Hematopoietic multipotent progenitor cell treated with erythropoietin and hydrocortisone succinate and interleukin-3 and kit ligand, for 4 days (in vitro differentiated cells): ENCODE measurements at places on chromosomes 13 and 19.

GRCh38 chr13:22454586-22454985, 726.2 kb upstream of the SGCG start:
- DNase-seq, result no peak

- peak; percentile 94 for DNase-seq
Measured at GRCh38 chr19:51607920-51608562, 22.2 kb downstream of the SIGLEC5 start.

DNA sequence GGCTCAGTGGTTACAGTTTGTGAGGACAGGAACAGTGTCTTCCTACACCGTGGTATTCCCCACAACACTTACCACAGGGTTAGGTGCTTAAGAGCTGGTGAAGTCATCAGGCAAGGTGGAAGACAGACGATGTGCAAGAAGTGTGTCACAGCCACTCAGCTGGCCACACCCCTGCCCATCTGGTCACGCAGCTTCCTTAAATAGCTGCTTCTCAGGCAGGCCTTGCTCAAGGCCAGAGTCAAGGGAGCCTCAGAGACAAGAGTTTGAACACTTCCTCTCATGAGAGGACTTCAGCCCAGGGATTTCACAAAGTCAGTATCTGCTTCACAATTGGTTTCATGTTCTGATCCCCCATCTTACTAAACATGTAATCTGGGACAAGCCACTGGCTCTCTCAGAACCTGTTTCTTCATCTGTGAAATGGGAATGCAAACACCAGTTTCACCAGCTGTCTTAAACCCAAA, 80.3 kb upstream of the FRY start:
- peak; percentile 88 for DNase-seq

DNA sequence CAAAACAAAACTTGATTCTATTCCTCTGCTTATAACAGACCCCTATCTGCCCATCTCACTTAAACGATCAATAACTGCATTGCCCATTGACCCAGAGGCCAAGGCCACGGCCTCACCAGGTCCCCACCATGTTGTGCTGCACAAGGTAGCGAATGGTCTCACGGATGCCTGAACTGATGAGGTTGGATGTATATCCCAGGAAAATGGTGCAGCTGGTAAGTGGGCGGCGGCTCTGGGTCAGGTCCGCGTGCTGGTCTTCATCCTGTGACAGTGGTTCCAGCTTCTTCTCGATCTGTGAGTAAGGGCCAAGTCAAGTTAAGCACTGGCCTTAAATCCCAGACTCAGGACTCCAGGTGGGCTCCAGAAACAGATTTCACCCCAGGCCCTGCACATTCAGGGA, 1.6 kb downstream of the DHPS start:
- no peak for DNase-seq

DNA sequence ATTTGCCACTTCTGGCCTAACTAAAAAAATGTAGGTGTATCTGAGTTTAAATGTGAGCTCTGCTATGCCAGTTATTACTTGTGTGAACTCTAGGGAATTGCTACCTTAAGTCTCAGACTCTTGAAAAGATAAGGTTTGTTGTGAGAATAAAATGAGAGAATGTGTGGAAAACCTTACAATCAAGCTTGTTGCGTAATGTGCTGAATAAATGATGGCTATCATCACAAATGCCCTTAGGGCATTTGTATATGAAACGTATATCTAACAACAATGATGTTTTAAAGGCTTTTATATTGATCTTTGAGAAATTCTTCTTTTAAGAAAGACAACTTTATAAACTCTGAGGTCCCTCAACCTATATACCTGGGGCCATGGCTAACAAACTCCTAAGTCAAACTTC, 384.8 kb downstream of the ITGBL1 start:
- DNase-seq, result no peak

DNA sequence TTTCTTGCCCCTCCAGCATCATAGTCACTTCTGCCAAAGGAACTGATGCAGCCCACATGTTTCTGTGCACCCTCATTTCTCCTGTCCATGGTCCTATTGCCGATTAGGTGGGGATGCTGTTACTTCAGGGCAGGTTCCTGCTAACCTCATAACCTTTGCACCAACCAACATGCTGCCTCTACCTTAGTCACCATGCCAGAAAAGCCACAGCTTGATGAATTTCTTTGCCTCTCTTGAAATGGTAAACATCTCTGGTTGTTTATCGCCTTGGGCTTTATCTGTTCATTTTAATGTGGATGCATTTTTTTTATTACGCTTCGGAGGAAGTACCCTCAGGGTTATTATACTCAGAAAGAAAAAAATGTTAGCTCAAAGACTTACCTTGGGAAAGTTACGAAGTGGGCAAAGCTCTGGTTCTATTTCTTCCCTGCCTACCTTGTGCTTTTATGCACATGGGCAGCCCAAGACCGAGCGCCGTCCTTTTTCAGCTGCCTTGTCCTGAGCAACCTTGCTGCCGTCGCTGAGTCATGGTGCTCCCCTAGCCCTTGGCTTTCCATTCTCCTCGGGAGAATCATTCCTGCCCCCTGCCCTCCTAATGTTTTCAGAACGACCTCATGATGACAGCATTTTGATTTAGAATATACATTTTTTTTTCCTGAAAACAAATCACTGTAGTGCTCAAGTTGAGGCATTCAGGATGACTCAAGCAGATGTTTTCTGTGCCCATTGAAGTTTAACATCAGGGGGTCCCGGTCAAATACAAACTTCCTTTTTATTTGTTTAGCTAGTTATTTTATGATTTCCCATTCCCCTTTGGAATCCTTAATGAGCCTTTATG, 280.0 kb downstream of the SHISA2 start:
- no peak for DNase-seq

DNA sequence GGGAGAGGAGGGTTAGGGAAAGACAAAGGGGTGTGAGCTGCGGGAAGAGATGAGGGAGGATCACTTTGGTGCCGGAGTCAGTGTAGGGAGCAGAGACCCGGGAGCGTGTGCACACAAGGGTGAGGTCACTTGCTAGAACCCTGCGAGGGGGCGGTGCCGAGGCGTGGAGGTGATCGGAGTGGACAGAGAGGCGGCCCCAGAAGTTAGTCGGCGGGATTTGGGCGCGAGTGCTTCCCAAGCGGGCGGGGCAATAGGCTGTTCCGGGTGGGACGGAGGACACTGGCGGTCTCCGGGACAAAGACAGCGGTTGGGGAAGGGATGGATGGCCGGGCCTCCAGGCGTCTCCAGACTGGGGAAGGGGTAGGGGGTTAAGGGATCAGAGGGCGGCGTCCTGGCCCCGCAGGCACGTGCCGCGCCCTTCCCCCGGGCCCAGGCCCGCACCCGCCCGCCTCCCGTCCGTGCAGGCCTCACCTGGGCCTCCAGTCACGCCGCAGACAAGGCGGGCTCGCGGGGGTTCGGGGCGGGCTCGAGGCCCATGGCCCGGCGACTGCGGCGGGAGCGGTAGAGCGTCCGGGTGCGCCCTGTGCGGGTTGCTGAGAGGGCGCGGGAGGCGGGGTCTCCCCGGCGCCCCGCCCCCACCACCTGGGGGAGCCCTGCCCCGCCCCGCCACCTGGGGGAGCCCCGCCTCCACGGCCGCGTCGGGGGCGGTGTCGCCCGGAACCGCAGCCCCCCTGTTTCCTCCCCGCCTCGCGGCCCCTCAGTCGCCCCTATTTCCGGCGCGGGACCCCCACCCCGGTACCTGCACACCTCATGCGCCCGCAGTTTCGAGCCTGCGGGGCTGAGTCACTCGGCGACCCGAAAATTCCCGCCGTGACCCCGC, at the start of gene LPAR2:
TSS of gene LPAR2 (minus strand) at position 600 of the 880 bp plus-strand sequence. CDS start 945 bp downstream, outside the sequence.
- peak; percentile 39 for DNase-seq

- peak; percentile 11 for DNase-seq
Measured at GRCh38 chr13:36531746-36532486, 99.6 kb downstream of the CCNA1 start.

DNA sequence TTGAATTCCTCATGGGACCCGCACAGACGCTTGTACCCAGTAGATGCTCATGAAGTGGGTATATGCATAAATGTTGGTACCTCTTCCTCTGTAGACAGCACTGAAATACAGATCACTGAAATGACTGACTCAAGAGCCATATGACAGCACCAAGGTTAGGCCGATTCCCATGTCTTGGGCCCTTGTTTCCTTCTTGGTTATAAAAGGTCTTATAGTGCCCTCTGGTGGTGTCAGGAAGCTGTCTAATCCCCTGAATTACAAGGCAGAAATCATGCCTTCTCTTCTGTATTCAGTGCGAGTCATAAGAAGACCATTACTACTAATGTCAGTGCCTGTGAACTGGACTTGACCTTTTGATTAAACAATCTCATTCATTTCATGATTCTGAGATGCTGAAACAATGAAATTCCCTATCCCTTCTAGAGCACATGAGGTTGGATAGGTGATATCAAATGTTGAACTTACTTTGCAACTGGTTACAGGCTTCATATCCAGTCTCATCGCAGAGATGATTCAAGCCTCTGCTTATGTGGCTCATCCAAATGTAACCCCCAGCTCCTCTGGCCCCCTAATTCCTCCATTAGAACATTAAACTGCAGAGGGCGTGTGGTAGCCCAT, 59.7 kb downstream of the SPATA13 start:
- peak; percentile 93 for DNase-seq

GRCh38 chr13:95182570-95183265, 118.5 kb downstream of the ABCC4 start:
- peak; percentile 33 for DNase-seq
